ENCODE measurements at places on chromosomes 6 and 20.

- DNase-seq = no peak
Observed at GRCh38 chr6:82208913-82209312, 38.6 kb downstream of the IBTK start.

- no peak for DNase-seq
Observed at GRCh38 chr6:79461205-79461604, 76.0 kb downstream of the LCA5 start.

DNA sequence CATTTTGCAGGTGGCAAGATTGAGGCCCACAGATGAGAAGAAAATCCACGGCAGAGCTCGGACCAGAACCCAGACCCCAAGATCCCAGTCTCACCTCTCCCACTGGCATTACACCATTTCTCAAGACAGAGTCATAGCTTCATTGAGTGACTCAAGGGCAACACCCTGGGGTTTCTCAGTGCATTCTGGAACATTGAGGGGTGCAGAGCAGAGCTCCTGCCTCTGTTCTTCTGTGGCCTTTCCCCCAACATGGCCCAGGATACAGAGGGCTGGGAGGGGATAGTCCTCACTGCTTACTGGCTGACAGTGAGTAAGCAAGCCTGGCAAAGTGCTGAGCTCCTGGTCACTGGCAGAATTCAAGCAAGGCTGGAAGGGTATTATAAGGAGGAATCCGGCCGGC, 74.0 kb downstream of the MDGA1 start:
- DNase-seq = no peak

GRCh38 chr20:11120431-11120830, 446.6 kb upstream of the JAG1 start:
- no peak for DNase-seq

- DNase-seq = no peak
Observed at GRCh38 chr6:125942672-125943527, 13.7 kb upstream of the HINT3 start.

GRCh38 chr6:6565488-6565887, 23.0 kb upstream of the LY86 start:
- DNase-seq = no peak

DNA sequence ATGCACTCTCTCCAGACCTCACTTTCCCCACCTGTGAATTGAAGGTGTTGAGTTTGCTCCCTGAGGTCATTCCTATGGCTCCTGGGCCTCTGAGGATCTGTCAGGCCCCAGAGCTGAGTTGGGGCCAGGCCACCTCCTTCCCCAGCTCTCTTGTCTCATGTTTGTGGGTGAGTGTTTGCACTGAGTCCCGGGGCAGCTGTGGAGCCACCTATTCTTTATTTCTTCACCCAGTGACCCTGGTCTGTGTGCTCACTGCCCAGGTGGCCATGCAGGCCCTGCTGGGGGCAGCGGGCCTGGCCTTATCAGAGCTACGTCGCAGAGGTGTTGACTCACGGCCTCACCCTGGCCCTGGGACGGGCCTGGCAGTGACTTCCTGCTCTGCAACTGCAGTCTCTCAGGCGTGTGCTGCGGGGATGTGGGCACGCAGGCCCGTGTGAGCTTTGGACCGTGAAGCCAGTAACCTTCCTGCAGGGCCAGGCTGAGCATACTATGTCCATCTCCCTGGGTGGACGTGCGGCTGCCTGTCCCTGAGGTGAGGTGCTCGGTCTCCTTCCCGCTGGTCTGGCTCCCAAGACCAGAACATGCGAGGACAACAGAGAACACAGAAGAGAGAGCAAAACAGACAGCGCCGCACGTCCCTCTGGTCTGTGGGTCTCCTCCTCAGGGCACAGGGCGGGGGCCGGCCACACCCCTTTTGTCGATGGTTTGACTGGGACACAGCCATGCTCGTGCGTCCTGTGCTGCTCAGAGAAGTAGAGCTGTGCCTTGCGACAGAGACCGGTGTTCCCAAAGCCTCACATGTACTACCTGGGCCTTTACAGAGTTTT, 12.1 kb downstream of the TMEM181 start:
- DNase-seq = no peak

DNA sequence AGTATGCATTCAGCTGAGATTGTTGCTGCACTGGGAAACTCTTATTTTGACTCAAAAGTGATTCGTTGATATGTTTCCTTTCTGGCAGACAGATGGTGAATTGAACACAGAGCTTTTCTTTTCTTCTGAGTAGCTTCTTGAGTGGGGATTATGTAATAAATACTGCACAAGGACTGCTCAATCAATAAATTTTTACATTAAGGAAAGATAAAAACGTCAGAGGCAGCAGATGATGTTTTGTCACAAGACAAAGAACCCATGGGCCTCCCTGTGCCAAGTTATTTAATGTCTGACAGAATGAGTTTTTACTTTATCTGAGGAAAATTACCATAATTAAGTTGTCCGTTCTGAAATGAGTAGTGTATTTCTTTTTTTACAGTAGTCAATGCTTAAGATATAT, 460.3 kb downstream of the UTRN start:
- DNase-seq = no peak

- no peak for DNase-seq
Observed at GRCh38 chr20:53941680-53942471, 128.5 kb downstream of the BCAS1 start.

- no peak for DNase-seq
Observed at GRCh38 chr6:157292202-157292601, 31.1 kb downstream of the TMEM242 start.

DNA sequence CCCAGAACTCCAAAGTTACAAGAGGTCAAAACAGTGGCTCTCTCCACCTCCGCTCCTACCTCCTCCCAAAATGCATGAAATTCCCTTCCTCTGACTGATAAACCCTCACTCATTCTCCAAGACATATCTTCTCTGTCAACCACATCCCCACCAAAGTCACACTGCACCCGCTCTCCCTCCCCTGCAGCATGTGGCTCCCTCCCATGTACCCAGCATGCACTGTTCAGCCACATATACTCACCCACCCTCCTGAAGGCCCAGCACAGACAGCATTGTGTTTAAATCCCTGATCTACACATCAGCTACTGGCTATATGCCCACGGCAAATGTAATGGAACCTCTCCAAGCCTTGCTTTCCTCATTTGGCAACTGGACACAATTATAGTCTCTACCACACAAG, 5.5 kb upstream of the POU5F1 start:
- no peak for DNase-seq

GRCh38 chr6:168675375-168675774, 234.4 kb downstream of the SMOC2 start:
- DNase-seq = no peak

GRCh38 chr20:48541581-48542071, 286.2 kb downstream of the PREX1 start:
- DNase-seq = no peak

DNA sequence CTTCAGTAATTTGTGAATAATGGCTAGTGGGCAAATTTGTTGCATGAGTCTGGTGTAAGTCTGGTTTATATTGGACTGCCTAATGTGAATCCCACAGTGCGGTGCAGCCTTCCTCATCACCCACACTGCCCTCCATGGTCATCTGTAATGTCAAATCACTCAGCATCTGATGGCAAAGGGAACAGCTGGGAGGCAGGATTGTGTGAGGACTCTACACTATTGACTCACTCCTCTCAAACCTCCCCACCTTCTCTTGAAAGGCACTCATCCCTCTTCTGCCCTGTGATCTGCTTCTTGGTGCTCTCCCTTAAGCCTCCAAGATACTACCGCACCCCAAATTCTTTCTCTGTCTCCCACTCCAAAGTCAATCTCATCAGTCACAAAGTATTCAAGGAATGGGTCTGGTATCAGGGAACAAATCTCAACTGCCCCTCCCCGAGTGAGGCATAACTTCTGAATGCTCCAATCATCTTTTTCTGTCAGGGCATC, 146.0 kb upstream of the BEND6 start:
- DNase-seq = no peak

DNA sequence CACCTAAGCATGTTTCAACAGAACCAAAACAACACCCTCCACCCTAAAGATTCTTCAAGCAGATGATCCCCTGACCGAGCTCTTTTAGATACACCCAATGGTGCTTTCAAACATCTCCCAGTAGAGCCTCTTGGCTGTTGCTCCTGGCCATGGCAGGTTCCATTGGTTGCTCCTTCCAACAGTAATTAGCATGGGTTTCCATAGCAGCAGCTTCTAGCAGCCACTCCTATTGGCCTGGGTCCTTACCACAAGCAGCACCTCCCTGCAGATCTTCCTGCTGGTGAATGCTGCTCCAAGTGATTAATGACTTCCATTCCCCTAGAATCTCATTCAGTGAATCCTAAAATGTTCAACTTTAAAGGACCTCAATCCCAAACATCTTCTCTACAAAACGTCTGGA, 13.9 kb downstream of the CCN2 start:
- no peak for DNase-seq

GRCh38 chr6:57162516-57162915, 9.6 kb upstream of the BAG2 start:
- DNase-seq = no peak

- DNase-seq = no peak
Observed at GRCh38 chr6:105442369-105442768, 39.5 kb upstream of the PREP start.

- no peak for DNase-seq
Observed at GRCh38 chr20:43196243-43196642, 6.5 kb upstream of the PTPRT start.

DNA sequence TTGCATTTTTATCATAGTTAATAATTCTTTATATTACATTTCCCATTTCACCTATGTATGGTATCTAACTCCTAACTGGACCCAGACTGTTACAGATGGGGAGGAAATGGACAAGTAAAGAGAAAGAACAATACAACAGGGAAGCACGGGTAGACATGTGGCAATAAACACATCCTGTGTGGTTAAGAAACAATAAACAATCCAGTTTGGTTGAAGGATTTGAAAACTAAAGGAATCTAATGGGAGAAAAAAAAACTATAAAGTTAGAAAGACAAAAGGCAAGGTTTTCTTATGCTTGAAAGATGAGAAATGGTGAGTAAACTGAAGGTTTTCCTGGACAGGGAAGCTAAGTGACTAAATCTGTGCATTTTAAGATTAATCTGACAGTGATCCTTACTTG, 34.9 kb upstream of the ALDH8A1 start:
- no peak for DNase-seq

- no peak for DNase-seq
Observed at GRCh38 chr6:64034910-64035655, 399.5 kb downstream of the PHF3 start.

- no peak for DNase-seq
Observed at GRCh38 chr6:137926985-137927384, 59.9 kb downstream of the TNFAIP3 start.

DNA sequence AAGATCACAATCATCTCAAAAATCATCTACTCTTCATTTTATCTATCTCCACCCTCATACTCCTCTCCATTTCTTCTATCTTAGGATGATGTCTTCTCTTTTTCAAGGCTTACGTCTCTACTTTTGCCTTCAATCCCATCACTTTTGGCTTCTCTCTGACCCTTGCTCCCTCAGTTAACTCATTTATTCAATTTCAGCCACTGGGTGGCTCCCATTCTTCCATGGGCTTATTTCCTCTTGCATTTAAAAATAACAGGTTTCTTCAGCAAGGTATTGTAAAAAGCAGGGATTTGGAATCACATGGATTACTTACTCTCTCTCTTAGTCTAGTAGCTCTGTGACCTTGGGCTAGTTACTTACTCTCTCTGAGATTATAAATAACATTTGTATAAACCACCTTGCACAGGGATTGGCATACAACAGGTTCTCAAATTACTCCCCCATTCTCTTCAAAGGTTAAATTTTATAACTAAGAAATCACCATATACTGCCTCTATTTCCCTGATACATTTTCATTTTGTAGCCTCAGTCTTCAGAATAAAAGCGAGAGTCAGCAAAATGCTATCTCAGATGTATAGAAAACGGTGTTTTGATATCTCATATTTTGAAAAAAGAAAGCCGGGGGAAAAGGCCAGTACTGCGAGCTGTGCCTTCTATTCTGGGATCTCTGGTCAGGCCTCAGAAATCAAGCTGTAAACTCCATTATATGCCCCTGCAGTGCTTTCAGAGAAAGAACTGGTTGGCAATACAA, 5.5 kb downstream of the ZSCAN12 start:
- no peak for DNase-seq

GRCh38 chr6:34390531-34391472, 1.7 kb downstream of the NUDT3 start:
- peak; percentile 23 for DNase-seq

DNA sequence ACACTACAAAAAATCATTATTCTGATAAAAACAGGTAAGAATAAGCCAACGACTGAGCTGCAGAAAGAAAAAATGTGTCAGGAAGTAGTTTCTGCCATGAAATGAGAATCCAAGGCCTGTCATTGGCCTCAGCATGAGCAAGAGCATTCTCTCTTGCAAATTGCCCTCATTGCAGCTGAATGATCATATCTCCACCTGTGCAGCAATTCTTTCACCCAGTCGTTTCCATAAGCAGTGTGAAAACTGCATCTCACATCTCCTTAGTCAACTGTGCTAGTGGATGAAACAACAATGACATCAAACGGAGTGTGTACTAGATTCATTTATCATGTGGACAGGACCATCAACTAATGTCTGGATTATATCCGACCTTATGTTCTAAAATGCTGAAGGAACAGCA, 88.2 kb upstream of the STXBP5 start:
- no peak for DNase-seq

- no peak for DNase-seq
Observed at GRCh38 chr6:105869835-105870440, 216.2 kb upstream of the PRDM1 start.

GRCh38 chr20:45487231-45487635, 17.7 kb downstream of the WFDC2 start:
- DNase-seq = no peak

GRCh38 chr6:3696525-3697088, 54.9 kb downstream of the PXDC1 start:
- DNase-seq = no peak

DNA sequence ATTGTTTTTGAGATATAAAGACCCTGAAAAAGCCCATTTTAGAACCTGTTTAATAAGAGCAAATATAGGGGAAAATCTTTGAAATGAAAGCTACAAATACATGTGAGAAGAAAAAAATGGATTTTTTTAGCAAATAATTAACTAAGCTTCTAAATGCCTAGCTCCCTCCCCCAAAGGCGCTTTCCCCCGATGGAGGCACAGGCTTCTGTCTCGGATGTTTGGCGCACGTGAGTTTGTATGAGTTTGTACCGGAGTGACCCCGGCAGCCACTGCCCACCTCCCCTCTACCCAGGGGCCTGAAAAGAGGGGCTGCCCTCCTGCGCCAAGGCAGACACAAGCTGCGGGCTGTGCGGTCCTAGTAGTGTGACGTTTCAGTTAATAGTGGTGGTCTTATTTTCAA, 50.4 kb upstream of the TMEM181 start:
- DNase-seq = no peak

DNA sequence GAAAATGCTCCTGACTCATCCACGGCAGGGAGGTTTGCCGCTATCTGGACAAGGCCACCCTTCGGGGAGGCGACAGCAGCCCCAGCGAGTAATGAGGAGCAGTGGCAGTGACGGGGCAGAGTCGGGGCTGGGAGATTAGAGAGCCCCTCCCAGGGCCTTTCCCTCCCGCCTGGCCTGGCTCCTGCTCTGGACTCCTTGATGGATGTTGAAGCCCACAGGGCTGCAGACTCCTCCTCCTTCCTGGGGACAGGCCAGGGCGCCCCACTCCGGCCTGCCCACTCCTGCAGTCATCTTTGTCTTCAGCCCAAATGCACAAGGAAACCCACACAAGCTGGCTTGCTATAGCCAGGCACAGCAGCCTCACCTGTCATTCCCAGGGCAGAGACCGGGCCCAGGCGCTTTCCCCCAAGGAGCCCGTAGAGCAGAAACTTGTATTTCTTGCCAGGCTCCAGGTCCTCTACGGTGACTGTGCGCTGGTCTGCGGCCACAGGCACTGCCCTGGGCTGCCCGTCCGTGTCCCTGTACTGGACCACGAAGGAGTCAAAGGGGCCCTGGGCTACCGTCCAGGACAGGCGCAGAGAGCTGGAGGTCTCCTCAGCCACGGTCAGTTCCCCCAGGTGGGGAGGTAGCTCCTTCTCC, 7.7 kb downstream of the CYP21A2 start:
- DNase-seq = no peak
